Activated CD8-positive, alpha-beta memory T cell treated with anti-CD3 and anti-CD28 coated beads for 4 hours (primary cell): ENCODE measurements at places on chromosomes 16 and 17.
A peak's percentile ranks its signal among the peaks of the same experiment; 100 is the strongest.

DNA sequence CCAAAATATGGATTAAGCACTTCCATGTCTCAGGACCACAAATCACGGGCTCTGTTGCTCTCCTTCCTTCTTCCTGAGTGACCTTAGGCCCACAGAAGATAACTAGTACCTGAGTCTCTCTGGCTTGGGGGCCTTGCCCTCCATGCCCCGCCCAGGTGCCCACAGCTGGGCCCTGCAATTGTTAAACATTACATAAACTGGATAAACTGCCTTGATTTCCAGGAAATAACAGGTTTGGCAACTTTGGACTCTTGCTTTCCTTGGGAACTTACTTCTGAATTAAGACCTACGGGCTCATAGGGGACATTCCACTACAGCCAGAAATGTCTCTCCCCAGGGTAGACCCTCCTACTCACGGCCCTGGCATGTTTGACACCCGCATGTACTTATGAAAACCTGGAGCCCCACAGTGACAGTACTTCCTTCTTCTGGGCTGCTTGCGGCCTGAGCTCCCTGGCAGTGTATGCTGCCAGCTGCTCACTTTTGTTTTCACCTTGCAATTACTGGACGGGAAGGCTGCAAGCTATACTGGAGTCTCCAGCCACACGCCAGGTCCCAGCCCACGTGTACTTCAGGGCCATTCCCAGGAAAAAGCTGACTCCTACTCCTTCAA, 2.3 kb upstream of the UBALD2 start:
- no peak for DNase-seq

GRCh38 chr17:43611230-43611969, 50.3 kb downstream of the MEOX1 start:
- no peak for DNase-seq

DNA sequence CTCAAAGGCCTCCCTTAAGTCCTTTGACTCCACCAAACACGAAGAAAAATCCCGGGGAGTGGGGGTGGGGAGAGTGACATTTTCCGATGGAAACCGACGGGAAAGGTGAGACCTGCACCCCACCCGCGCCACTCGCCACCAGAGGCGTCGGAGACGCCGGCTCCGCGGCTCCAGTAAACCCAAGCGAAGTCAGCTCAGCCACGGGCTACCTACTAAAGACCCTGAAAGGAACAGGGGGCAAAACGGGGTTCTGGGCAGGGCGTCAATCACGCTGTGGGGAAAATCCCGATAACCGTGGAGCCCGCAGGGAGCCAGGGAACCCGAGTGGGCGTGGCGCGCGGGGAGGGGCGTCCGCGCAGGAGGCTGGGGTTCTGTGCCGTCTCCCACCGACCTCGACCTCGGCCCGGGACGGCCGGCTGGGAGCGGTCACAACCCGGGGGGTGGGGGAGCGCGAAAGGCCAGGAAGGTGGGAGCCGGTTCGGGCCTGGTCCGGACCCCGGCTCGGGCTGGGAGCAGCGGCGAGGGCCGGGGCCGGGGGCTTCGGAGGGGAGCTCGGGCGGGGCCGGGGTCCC, 565 bp downstream of the WDR45B start:
- peak; percentile 18 for DNase-seq

DNA sequence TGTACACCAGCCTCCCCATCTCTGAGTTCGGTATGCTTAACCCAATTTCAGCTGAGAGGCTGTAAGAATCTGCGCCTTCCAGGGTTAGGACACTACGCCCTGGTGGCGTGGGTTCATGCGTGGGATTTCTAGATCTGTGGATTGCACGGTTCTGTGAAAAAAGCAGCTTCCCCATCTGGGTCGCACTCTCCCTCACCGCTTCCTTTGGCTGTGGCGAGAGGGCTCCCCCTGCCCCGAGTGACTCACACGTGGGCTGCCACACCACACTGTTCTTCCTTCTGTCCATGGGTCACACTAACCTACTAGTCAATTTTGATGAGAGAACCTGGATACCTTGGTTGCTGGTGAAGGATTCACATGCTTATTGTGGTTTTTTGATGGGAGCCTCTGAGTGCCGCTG, 256.0 kb upstream of the MAF start:
- DNase-seq, result no peak

DNA sequence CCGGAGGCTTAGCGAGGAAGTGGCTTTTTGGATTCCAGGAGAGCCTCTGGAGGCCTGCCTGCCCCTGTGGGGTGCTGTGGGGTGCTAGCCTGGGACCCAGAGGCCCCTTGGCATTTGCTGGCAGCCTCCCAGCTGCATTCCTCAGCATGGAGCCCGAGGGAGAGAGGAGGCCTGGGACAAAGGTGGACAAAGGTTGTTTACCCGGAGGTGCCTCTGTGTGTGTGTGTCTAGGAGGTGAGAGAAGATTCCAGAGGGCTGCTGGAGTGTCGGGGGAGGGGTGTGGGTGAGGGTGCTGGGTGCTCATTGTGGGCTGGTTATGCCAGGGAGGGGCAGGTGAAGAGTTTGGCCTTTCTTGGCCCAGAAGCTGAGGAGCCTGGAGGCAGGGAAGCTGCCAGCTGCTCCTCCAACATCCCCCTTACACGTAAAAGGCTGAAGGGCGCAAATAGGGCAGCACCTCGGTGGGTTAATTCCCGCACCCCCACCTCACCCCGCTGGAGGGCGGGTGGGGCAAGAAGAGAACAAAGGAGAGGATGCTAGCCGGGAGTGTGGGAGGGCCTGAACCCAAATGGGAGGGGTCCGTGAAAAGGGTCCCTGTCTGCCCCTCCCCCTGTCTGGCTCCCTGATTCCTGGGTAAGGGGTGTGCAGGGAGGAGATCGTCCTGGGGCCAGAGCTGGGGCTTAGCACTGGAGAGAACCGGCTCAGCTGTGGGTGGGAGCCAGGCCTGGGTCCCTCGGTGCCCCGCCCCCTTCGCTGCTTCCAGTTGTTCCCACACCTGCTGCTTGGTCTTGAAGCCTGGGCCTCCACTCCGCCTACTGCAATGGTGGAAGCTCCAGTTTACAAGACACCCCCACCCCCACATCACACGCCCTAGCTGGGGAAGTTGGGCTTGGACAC, 9.9 kb downstream of the HEXIM2 start:
- no peak for DNase-seq

- no peak for DNase-seq
These were observed 260.5 kb downstream of the HAPSTR1 start for GRCh38 chr16:9351841-9352434.

DNA sequence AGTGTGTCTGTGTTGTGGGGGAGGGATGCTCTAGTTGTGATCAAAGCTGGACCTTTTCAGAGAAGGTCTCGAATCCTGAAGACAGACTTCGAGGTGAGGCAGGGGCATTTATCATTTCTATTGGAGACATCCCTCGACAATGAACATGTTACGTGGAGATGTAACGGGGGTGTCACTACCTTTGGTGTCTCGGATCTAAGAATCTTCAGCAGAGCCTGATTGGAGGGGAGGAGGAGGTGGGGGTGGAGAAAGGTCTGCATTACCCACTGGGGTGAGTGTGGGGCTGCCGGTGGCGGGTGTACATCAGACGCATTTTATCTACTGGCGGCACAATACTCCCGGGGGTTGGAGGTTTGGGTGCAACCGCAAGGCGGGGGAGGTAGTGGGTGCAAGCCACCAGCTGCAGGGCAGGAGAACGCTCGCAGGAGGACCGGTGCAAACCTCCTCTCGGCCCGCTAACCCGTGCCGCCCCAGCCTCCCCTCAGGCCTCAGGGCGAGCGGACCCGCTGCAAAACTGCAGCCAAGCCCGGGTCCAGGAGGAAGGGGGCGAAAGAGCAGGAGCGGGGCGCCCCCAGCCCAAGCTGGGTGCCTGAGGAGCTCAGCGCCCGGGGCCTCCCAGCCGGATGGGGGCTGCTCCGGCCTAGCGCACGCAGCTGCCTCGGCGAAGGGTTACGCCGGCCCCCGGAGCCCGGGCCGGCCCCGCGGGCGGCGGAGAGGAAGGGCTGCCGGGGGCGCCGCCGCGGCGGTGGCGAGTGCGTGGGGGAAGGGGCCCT, 735 bp downstream of the ZNF652 start:
- DNase-seq, result peak; percentile 70

DNA sequence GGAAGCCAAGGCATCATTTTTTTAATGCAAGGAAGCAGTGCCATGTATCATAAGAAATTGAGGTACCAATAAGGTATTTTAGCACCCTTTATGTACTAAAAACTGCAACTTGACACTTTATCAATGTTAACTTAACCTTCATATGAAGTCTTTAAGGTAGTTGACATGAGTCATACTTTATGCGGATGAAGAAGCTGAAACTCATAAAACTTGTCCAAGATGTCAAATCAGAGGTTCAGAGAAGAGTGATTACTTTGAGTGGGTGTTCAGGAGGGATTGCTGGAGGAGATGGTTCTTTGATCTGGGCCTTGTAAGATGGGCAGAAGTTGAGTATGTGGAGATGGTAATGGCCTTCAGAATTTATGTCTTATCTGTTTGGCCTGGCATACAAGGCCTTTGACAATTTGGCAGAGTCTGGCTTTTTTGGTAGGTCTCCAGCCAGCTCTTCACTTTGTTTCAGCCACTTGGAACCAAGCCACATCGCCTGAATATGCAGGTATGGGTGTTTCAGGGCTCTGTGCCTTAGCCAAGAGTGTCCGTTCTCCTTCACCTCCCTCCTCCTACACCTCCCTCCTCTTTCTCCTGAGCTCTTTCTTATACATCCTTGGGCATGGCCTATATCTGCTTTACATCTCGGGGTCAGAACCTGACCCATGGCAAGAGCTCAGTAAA, 23.7 kb downstream of the YPEL2 start:
- no peak for DNase-seq

DNA sequence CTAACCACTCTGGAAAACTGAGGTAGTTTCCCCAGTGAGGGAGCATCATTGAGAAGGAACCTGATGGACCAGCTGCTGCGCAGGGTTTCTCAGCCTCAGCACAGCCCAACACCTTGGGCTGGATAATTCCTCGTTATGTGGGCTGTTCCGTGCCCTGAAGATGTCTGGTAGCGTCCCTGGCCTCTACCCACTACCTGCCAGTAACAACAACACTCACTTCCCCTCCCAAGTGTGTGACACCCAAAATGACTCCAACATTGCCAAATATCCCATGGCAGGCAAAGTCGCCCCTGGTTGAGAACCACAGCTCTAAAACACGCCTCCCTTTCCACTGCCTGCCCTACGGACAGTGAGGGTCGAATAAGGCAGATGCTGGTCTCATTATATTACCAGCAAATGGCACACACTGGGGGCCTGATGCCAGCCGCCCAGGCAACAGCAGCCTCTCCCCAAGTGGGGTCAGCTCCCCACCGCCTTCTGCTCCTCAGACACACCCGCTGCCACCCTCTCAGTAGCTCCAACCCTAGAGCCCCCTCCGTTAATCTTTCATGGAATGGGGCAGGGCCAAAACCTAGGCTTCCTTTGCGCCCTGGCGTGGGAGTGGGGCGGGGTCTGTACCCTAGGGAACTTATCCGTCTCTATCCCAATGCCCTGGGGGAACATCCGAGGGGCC, 1.0 kb downstream of the RHBDF2 start:
- no peak for DNase-seq

DNA sequence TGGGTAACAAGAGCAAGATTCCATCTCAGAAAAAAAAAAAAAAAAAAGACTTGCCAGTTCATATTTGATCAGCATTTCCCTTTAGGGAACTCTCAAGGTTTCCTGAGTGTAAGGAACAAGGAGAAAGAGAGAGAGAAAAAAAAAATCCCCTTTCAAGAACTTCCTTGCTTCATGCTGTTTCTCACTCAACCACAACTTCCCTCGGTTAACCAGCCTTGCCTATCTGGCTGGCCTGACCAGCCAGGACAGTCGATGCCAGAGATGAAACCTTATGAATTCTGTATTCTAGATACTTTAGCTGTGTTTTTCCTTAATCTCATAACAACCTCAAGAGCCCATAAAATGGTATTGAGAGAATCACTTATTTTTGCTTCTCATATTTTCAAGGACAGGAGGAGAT, 2.6 kb upstream of the N4BP1 start:
- DNase-seq, result no peak

DNA sequence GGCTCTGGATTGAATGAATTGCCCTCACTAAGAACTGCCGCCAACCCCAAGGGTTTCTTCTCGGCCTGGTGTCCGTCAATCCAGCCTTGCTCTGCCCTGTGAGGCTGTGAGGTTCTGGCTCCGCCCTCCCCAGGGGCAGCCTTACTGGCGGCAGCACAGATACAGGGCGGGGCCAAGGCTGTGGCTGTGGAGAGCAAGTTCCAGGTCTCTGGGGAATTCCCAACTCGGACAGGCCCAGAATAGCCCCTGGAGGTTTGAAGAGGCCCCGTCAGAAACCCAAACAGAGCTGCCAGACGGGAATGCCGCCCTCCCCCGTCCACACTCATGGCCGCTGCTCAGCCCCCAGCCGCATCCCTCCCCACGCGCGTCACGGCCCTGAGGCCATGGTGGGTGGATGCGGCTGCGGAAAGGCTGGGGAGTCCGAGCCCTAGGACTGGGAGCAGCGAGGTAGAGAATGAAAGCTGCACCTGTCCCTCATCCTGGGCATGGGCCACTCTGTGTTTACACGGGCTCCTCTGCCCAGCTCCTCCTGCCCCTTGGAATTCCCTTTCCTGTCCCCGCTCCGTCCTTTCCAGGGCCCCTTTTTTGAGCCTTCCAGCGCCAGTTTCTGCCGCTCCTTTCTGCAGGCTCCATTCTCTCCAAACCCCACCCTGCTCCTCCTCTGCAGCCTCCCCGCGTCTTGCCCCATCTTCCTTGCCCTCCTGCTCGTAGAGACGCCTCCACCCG, 660 bp upstream of the PRRT2 start:
- DNase-seq, result no peak

DNA sequence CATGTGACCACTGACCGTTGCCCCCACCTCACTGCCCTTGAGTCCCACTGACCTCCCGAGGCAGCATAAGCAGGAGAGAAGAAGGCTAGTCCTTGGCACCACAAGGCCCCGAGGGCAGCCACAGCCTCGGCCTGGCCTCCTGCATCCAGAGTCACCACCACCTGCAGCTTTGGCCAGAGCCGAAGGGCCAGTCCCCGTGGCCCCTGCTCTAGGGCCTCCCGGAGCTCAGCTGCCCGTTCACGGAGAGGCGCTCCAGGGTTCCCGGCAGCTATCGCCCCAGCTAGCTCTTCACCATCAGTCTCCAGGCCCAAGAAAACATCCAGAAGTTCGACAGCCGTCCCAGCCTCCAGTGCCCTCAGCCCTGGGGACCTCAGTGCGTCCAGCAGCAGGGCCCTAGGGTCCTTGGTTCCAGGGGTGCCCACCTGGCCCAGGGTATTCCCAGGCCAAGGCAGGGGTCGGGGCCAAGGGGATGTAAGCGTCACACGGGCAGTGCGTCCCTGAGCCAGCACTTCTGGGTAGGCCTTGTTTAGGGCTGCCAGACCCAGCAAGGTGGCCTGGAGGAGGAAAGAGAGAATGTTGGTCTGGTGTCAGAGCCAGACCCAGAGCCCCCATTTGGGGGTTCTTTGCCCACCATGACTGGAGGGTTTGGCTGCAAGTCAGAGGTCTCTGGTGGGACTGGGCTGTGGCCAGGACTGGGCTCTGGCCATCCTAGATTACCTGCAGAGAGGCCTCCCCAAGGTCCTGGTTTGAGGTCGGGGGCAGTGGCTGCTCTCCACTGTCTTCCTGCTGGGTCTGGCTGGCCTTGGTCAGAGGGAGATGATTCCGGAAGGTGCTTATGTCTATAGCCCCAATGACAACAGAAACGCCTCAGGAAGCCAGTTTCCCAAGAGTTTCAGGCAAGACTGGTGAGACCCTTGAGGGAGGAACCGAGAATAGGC, 1.8 kb downstream of the GHDC start:
- no peak for DNase-seq

- DNase-seq, result no peak
These were observed 68.4 kb upstream of the TNRC6C start for GRCh38 chr17:77889866-77890760.
